Natural killer cell treated with Interleukin-12 subunit alpha and Interleukin-12 subunit beta and Interleukin-15 and Interleukin-18, amount 100 ng/mL, for 72 hours (primary cell): ENCODE measurements at places on chromosomes 1 and 21.
A peak's percentile ranks its signal among the peaks of the same experiment; 100 is the strongest.

DNA sequence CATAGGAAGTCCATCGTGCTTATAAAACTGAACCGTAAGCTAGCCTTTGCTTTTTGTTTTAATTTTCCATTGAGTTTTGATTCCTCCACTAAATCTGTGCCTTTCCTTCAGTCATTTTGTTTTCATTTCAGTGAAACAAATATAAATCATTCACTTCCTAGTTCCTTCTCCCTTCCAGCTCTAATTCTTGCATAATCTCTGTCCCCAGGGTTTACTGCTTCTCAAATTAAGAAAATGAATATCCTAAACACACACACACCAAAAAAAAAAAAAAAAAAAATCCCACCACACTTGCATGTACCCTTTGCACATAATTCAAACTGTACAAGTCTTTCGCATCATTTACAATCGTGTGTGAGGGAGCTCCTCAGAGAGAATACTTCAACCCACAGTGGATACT is 6.8 kb downstream of the KCNH1 start:
- no peak for DNase-seq

DNA sequence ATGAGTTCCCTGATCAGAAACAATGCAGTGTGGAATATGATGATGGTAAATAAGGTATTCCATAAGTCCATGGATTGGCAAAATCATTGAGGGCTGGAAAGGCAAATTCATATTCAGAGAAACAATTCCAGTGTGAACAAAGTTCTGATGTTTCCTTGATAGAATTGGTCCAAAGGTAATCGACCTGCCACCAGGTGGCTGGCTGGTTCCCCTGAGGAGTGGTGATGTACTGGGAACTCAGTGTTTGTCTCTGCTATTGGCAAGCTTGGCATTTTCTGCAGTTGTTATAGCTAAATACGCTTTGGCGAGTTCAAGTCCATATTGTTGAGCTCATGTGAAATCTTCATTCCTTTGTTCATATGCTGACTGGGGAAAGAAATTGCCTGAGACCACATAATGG is 165.5 kb upstream of the PTGFR start:
- no peak for DNase-seq

DNA sequence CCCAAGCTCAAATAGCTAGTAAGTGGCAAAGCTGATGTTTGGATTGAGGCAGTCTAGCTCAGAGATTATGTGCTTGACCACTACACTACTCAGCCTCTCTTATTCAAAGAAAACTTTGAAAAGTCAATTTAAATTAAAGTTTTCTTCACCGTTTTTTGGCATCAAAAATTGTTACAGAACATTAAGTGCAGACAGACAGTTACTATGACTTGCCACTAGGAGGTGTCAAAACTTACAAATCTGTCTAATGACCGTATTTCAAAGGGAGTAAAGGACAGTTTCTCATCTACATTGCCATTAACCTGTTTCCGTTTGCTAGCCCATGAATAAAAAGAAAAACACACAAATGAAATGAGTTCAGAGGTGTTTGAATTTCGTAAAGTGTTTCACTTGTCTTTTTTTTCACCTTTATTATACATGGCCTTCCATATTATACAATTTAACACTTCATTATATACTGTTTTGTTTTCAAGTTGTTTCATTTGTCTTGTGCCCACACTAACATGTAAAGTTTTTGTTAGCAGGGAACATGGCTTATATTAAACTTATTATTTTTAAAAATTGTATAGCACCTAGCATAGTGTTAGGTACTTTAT is 57.4 kb upstream of the MTF2 start:
- DNase-seq = no peak

DNA sequence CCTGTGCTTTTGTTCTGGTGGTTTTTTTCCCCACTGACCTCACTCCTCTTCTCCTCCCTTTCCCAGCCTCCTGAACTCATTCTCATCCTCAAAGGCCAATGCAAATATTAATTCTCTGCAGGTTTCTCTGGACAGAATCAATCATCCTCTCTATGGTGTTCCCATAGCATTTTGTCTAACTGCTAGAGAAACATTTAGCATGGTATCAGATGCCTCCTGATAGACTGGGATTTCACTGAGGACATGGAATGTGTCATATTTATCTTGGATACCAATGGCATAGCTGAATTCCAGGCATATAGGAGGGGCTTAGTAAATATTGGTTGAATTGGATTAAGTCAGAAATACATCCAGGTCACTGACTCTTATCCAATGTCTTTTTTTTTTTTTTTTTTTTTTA is 46.1 kb upstream of the SRP9 start:
- no peak for DNase-seq

DNA sequence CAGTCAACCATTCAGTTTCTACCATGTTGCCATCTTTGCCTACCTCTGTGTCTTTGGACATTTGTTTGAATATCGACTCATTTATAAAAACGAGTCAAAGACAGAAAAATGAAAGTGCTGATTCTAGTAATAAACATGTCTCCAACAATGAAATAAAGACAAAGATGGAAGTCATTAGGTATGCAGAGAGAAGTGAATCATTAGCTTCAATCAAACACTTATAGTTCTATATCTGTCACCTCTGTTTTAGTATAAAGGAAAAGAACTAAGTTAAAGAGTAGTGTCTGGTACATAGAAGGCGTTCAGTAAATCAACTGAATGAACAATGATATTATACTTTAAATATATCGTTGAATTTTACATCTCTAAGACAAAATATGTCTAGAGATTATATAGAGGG is 1.7 kb upstream of the TSPAN2 start:
- no peak for DNase-seq

GRCh38 chr1:104953555-104953954 is 1203.9 kb downstream of the AMY1C start:
- DNase-seq = no peak

- no peak for DNase-seq
Observed at GRCh38 chr1:43803646-43804045, 96.3 kb downstream of the ST3GAL3 start.

GRCh38 chr1:22870201-22870871 is 102.3 kb downstream of the LACTBL1 start:
- no peak for DNase-seq

DNA sequence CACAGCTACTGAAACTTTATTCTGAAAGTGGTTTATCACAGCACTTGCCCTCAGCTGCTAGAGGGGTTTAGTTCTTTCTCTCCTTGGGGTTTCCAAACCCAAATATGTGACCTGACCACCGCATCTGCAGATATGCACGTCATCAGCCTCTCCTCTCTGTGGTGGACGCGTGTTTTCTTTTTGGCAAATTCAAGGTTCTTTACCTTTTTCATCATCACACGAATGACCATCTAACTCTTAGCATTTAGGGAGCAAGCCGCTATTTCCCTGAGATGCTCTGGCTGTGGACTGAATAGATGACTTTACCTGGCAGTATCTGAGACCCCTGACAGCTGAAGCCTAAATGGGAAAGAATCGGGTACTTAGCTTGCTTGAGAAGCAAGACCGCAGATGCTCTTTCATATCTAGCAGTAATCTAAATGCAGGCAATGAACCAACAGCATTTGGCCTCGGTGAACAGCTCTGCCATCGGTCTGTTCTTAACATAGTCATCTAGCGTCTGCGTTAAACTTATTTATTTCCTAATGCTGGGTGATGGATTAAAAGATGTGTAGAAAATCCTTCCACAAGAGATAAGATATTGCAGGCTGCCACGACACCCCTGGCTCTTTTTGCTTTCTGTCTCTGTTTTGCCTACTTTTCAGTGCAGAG is 463.4 kb downstream of the CAMTA1 start:
- no peak for DNase-seq

GRCh38 chr1:92902406-92902744 is 58.9 kb downstream of the DIPK1A start:
- no peak for DNase-seq

DNA sequence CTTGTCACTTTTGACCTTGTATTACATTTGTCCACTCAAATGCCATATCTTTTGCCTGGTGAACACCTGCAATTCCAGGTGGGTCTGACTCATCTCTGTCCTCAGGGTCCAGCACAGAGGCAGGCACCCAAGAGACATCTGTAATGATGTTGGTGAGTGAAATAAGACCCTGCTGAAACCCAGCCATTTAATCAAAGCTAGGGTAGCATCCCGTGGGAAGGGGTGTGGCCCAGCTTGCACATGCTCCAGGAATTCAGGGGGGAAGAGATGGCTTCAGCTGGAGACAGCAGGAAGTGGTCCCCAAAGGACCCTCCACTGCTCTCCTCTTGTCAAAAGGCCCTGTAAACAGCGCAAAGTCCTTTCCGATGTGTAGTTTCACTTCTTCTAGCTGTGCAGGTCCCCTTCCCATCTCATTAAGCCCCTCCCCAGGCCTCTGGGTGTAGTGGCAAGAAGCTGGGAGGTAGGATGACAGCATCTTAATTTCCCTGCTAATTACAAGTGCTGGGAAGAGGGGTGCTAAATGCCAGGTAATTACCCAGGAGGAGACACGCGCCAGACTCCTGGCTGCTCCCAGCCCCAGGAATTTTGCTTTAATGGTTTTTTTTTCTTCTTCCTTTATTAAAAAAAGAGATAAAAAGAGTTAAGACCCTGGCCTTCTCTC is 54.4 kb upstream of the TRABD2B start:
- no peak for DNase-seq

GRCh38 chr21:34606621-34607020 is 8.3 kb downstream of the RCAN1 start:
- no peak for DNase-seq

- DNase-seq = peak; percentile 63
Observed at GRCh38 chr1:1616045-1616790, 918 bp downstream of the MIB2 start.

DNA sequence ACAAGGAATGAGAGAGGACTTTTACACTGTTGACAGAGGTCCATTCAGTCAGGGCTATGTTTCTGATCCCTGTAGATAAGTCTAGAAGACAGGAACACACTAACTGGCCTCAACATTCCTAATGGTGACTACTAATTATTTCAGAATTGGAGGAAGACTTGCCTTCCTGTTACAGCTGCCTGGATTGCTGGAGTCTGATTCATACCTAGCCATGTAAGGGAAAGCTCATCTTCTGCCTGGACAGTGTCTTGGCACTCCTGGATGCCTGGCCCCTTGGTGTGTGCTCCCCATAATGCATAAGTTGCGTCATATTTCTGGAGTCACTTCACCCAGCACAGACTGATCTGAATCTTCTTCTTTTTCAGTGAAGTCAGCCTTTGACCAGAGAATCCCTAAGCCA is 326.0 kb upstream of the RUNX1 start:
- no peak for DNase-seq

- DNase-seq = no peak
Observed at GRCh38 chr1:242189591-242189990, 190.7 kb upstream of the MAP1LC3C start.

- no peak for DNase-seq
Observed at GRCh38 chr1:164682570-164682969, 123.6 kb downstream of the PBX1 start.

DNA sequence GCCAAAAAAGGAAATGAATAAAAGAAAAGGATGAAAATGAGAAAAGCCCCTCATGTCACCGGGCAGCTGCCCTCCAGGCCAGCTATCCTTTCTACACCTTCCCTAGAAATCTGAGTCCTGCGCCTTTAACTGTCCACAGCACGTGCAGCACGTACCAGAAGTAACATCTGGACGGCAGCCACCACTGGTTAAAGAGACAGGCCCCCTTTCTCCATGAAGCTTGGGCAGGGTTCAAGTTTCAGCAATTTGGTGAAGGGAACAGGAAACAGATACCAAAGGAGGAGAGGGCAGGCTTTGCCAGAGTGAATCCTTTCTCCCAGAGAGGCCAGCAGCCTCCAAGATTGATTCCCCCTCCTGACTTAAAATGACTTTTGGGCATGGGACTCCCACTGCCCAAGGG is 3.6 kb upstream of the KIAA2013 start:
- DNase-seq = no peak

GRCh38 chr21:22890656-22891055 is 1892.4 kb downstream of the NCAM2 start:
- no peak for DNase-seq

DNA sequence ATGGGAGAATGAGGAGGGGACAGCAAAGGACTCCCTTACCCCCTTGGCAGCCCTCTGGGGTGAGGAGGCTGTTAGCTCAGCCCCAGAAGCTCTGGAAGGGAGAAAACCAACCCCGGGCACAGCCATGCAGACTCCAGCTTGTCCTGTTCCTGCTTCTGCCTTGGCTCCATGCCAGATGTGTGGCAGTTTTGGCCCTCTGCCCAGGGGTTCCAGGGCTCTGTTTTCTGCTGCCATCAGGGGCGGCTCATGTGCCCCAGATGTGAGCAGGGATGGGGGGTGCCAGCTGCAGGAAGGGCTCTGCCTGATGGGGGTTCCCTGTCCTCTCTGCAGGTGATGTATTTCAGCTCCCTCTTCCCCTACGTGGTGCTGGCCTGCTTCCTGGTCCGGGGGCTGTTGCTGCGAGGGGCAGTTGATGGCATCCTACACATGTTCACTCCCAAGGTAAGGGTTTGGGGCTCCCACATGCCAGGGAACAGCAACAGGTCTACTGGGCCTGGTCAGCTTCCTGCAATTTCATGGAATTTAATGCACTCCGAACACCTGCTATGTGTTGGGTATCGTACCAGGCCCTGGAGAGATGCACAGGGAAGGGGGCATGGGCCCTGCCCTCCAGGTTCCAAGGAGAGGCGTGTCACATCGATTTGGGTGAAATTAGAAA is 26.1 kb downstream of the SLC6A17 start:
- DNase-seq = no peak

DNA sequence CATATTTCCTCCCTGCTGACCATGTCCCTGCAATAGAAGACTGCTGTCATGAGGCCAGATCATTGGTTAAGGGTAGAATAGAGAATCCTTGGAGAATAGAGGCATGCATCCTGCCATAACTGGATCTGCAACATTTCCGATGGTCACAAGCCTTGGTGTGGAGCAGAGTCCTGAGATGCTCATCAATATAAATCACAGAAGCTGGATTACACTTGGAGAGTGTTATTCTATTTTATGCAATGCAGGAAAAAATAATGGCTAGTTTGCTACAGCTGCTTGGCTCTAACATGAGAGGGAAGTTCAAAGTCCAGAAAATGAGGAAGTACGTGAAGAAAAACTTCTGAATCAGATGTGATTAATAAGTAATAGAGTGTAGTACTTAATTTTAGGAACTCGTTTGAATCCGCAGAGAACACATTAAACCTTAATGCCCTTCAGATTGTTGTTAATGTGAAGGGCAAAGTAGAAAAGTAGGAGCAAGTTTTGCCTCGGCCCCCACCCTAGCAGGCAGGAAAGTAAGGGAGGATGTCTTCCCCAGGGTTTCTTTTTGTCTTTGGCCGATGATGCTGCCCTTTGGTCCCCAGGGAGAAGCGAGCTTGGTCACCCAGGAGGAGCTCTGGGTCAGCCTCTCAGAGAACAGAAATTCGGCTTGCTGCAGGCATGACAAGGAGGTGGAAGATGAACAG is 59.5 kb downstream of the KCNK1 start:
- no peak for DNase-seq
